ENCODE measurements at places on chromosomes 16 and 17. TPM values are rescaled to one million over a fixed set of nuclear protein-coding genes. Genes with fewer than 3 reads are reported as not detected.

Gene NPIPB4
- total RNA-seq = 99.1 TPM

GRCh38 chr16:58494981-58495520 is 4.9 kb upstream of the NDRG4 start:
- H3K4me1 ChIP-seq = peaks cover under 1% of the 10 kb centered on the region
- no peaks in the 10 kb centered on the region for H3K36me3 ChIP-seq
- H3K4me3 ChIP-seq = no peak overlapping the region
- H3K27me3 ChIP-seq = peaks cover under 1% of the 10 kb centered on the region
- peak; percentile 52 for DNase-seq
- no peak overlapping the region for H3K27ac ChIP-seq

DNA sequence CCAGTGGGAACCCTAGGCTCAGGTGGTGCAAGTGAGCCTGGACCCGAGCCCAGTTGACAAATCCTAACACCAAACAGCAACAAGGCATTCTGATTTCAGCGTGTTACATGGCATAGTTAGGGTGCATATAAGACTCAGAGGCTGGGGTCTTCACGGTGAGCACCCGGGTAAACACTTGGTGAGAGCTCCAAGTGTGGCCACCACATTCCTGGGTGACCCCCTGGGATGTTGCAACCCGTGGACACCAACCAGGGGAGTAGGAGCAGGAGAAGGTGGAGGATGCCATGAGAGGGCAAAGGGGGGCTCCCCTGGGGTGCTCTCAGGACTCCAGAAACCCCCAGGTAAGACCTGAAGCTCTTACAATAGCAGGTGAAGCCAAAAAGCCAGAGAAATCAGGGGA is 69.9 kb upstream of the CDH5 start:
- peak; percentile 50 for DNase-seq
- no peak overlapping the region for H3K4me3 ChIP-seq
- H3K4me1 ChIP-seq = no peaks in the 10 kb centered on the region
- no peaks in the 10 kb centered on the region for H3K36me3 ChIP-seq
- peaks cover 3% of the 10 kb centered on the region for H3K27me3 ChIP-seq
- no peak overlapping the region for H3K27ac ChIP-seq

GRCh38 chr16:75287708-75288107 is 36.3 kb upstream of the BCAR1 start:
- peak overlapping the region; percentile 31 for H3K27ac ChIP-seq

DNA sequence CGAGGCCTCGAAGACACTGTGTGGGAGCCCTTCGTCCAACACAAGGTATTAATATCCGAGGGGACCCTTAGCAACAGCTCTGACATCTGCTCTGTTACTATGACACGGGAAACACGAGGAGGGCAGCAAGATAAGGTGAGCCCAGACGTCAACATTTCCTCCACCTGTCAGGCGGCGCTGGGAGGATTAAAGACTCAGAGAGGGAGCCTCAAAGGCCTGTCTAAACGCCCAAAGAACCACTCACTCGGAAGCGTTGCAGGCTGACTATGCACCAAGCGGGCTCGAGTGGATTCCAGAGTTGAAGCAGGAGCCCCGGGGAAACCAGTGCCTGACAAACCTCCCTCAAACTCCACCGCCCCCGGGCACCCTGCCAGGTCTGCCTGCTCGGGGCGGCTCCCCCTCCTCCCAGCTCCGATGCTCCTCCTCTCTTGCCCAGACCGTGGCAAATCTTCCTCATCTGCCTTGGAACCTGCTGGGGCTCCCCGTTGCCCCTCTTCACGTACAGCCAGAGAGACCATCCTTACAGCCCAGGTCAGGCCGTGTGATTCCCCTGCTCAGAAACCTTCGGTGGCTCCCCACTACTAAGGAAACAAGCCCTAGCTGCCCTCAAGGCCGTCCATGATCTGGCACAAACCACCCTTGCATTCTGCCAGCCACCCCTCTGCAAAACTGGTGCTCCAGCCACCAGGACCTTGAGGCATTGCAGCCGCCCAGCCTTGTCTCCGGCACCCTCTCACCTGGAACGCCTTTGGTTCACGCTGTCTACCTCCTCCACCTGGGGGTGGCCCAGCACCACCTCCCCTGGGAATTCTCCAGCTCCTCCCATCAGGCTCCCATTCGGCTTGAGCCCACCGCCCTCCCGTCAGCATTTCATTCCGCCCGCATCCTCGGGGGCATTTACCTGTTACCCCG is 16.2 kb downstream of the RPH3AL start:
- H3K36me3 ChIP-seq = no peaks in the 10 kb centered on the region
- no peak overlapping the region for H3K4me3 ChIP-seq
- no peak overlapping the region for H3K27ac ChIP-seq
- peaks cover 64% of the 10 kb centered on the region for H3K4me1 ChIP-seq
- no peaks in the 10 kb centered on the region for H3K27me3 ChIP-seq
- no peak for DNase-seq

GRCh38 chr17:33012522-33013033 is 20.9 kb downstream of the SPACA3 start:
- H3K27ac ChIP-seq = no peak overlapping the region
- no peak overlapping the region for H3K4me3 ChIP-seq
- H3K4me1 ChIP-seq = no peaks in the 10 kb centered on the region
- H3K27me3 ChIP-seq = no peaks in the 10 kb centered on the region
- DNase-seq = no peak
- H3K36me3 ChIP-seq = no peaks in the 10 kb centered on the region

Gene PPP1R27
- total RNA-seq = 1.3 TPM

DNA sequence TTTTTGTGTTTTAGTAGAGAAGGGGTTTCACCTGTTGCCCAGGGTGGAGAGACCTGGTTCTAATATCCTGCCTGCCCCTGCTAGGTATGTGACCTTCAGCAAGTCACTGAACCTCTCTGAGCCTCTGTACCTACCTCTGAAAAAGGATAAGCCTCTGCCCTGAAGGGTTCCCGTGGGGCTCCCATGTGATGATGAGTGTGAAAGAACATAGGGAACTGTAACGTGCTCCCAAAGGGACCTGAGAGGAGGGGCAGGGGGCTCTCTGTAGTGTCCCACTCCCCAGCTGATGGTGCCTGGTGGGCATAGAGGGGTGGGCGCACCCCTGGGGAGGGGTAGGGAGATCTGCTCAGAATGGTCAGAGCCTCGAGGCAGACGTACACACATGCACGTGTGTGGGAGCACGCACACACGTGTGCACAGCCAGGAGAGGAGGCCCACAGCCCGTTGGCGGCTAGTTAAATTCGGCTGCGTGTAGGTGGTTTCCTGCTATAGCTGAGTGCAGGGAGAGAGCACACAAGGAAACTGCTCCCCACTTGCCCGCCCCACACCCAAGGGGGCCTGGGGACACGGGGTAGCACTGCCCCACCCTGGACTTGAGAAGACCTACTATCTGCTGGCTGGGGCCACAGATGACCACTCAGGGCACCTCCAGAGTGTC is 6.7 kb downstream of the KCNH4 start:
- H3K27me3 ChIP-seq = no peaks in the 10 kb centered on the region
- no peak overlapping the region for H3K4me3 ChIP-seq
- no peaks in the 10 kb centered on the region for H3K36me3 ChIP-seq
- no peak overlapping the region for H3K27ac ChIP-seq

Gene RANGRF
- total RNA-seq = 16.3 TPM

Gene TSPOAP1
- 9.4 TPM for total RNA-seq

Gene C17orf50
- total RNA-seq = not detected

GRCh38 chr17:30915833-30916611 is 5.7 kb upstream of the ADAP2 start:
- no peaks in the 10 kb centered on the region for H3K27me3 ChIP-seq
- no peak overlapping the region for H3K4me3 ChIP-seq
- H3K36me3 ChIP-seq = no peaks in the 10 kb centered on the region
- DNase-seq = no peak
- H3K27ac ChIP-seq = no peak overlapping the region

DNA sequence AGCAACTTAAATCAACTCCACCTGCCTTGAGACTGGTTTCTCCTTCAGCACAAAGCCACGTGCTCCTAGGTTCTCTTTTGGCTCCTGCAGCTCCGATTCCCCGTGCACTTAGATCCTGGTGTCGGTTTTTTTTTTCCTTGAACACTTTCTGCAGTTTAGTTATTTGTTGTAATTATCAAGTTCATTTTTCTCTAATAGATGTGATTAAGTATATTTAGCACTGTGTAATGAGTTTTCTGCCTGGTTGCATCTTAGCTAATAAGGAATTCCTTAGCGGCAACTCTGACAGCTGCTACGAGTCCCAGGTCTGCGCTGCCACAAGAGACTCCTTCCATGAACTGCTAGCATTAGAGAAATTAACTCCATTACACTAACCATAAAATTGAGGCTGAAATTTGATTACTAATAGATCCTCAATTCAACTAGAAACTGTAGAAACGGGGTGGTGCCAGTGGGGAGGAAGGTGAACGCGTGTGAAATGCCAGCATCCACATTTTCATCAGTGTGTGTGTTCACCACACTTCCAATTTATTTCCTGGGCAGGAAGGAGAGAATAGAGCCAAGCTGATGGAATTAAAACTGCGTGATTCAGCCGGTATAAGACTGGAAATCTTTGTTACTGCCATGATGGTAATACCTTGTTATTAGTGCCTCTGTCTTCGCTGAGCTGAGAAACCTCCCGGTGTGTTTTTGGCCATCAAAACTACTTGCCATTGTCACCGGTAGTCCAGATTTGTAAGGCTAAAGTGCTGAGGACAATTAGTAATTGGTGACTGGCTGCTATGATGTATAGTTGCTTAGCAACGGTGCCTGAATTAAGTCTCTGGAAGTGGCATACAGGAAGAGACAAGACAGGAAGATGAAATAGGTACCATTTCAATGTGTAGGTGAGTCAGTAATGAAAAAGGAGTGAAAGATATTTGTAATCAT is 232.4 kb downstream of the IRX3 start:
- no peak for DNase-seq
- H3K36me3 ChIP-seq = no peaks in the 10 kb centered on the region
- no peaks in the 10 kb centered on the region for H3K27me3 ChIP-seq
- H3K4me3 ChIP-seq = no peak overlapping the region
- H3K27ac ChIP-seq = no peak overlapping the region
- H3K4me1 ChIP-seq = peaks cover 3% of the 10 kb centered on the region

Gene CX3CL1
- total RNA-seq = 13.1 TPM

Gene RPRML
- total RNA-seq = 3.7 TPM

Gene MYL4
- total RNA-seq = not detected

DNA sequence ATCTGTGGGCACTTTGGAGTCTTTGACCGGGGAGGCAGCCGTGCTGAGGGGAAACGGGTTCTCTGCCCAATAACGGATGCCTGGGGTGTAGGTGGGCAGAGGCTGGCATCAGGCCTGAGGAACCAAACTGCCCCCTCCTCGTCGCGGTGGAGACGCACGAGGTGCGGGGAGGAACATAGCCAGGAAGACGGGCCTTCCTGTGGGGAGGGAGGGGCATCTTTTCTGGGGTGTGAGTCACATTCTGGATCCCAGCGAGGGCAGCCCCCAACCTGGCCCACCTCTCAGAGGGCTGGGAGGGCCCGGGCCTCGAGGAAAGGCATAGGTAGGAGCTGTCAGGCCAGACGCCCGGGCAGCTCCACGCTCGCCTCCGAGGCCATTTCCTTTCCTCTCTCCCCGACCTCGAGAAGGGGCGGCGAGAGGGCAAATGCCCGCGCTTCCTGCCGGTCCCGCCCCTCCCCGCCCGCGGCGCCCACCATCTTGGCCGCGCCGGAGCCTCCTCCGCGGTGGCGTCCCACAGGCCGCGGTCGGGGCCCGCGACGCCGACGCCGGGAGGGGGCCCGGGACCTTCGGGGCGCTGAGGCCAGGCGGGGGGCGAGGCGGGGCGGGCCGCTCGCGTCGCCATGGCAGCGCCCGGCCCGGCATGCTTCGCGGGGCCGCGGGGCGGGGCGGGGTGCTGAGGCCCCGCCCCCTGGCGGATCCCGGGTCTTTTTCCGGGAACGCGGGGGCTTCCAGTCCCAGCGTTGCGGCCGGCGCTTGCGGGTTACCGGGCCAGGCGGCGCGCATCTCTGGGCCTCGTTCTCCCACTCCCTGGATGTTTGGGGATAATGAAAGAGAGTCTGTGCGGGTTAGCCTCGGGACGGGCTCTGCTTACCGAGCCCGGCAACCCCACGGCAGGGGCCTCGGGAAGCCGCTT is 13.2 kb downstream of the RAI1 start:
- DNase-seq = no peak
- H3K36me3 ChIP-seq = no peaks in the 10 kb centered on the region
- H3K27me3 ChIP-seq = no peaks in the 10 kb centered on the region
- peak overlapping the region; percentile 70 for H3K4me3 ChIP-seq

- no peak for DNase-seq
- no peak overlapping the region for H3K4me3 ChIP-seq
- H3K27ac ChIP-seq = peak overlapping the region; percentile 70
- no peaks in the 10 kb centered on the region for H3K27me3 ChIP-seq
- peaks cover 3% of the 10 kb centered on the region for H3K36me3 ChIP-seq
These were observed 26.6 kb downstream of the ITGB3 start for GRCh38 chr17:47280072-47280811.

DNA sequence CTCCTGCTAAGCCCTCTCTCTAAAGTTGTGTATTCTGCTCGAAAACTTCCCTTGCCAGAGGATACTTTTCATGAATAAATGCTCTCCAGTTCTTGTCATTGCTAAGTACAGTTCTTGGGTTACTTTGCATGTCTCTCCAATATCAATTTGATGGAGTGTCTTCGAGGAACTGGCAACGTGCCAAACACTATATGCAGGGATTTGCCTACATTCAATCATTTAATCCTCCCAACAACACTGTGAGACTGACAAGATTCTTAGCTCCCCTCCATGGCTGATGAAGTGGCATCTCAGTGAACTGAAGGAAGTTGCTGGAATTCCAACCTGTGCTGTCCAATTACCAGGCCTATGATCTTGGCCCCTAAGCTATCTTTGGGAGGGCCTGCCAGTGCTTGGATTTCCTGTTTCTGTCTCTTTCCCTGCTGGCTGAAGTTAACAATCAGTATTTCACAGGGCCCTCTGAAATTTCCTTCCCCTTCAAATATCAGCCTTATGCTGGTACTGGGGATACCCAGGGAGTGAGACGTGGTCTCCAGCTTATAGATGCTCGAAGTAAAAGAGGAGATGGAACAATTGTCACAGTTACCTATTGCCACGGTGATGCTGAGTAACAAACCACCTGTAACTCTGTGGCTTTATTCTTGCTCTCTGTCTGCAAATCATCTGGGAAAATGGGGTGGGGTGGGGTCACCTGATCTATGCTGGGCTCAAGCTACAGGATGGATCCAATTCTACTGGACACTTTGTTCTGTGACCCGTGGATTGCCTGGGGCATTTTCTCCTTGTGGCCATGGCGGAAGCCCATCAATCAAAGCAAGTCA is 19.4 kb upstream of the CRISPLD2 start:
- H3K27ac ChIP-seq = no peak overlapping the region
- no peaks in the 10 kb centered on the region for H3K36me3 ChIP-seq
- no peak overlapping the region for H3K4me3 ChIP-seq
- no peaks in the 10 kb centered on the region for H3K27me3 ChIP-seq
- peaks cover 3% of the 10 kb centered on the region for H3K4me1 ChIP-seq
